MV-4-11 (cell line): ENCODE measurements at places on chromosomes 3 and 15.

DNA sequence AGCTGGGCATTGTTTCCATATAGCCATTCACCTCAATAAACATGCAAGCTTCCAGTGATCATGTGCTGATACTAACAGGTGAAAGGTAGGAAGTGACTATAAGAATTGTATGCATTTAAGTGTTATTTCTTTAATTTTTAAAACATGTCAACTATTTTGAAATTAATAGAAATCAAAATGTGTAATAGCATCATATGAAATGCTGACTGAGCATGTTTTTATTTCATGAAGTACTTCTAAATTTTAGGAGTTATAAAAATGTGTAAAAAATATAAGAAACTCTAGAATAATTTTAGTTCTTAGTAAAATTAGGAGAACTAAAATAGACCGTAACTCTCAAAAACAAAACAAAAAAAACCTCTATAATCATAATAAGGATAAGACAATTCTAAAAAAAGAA lies 229.3 kb upstream of the ARPP21 start:
- no peak for DNase-seq

GRCh38 chr15:51939216-51939615 lies 32.4 kb downstream of the LEO1 start:
- no peak for DNase-seq

DNA sequence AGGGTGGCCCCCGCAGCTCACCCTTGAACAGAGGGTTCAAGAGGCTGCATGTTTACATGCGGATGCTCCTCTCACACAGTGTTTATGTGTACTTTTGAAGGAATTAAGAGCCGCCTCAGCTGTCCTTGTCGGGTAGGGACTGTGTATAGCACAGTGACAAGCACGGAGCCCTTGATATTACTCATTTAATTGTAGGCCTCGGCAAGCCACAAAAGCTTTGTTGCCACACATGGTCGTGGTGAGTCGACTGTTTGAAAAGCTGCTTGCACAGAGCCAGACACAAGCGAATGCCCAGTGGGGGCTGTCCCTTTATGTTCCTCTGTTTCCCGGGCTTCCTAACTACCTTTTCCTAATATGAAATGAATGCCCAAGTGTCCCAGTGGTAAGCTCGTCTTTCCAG lies 4.5 kb downstream of the ESYT3 start:
- peak; percentile 39 for DNase-seq

GRCh38 chr3:141343865-141344271 lies 24.4 kb upstream of the ZBTB38 start:
- no peak for DNase-seq

- DNase-seq = peak; percentile 65
Measured at GRCh38 chr15:62900071-62900802, 142.3 kb upstream of the TPM1 start.

DNA sequence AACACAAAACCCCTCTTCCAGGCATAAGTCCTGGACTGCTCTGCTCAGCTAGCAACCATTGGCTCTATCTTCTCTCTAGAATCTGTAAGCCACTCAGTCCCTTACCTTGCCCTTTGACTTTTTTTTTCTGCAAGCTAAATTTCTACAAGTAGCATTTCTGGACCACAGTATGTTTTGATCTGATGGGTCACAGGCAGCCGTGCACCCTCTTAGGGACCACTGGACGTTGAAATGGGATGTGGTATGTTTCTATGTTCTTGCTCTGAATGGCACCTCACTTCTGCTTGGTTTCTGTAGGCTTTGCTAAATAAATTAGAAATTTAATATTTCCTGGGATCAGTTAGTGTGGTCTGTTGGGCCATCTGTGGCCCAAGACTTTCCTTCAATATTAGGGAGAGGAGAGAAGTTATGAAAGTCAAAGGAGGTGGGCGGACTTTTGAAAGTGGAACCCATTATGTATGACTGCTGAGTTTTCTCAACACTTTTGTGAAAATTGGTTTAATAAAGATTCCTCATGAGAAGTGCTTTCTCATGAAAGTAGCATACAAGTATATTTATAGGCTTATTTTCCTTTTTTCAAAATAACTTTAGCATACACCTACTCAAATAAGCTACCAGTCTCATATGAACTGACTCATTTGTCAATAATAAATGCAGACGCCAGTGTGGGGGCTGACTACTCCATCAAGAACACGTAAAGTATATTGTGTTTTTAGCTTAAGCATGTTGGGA lies 18.4 kb upstream of the TIPARP start:
- peak; percentile 24 for DNase-seq

DNA sequence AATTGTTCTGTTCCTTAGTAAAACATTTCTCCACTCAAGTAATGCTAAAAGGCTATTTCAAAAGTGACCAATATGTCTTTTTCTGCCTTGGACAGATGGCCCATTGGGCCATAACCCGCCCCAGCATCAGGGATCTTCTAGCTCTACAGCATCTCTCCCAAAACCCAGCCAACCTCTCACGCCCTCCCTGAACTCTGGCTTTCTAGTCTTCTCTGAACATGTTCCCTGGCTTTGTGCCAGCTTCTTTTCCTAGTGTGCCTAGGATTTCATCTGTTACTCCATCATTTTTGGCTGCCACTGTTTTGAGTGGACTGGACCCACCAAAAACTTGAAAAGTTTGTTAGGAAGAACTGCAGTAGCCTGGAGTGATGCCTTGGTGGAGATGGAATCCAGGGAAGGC lies 30.7 kb downstream of the TRPM1 start:
- no peak for DNase-seq

GRCh38 chr3:65979162-65979561 lies 59.6 kb downstream of the MAGI1 start:
- DNase-seq = no peak

DNA sequence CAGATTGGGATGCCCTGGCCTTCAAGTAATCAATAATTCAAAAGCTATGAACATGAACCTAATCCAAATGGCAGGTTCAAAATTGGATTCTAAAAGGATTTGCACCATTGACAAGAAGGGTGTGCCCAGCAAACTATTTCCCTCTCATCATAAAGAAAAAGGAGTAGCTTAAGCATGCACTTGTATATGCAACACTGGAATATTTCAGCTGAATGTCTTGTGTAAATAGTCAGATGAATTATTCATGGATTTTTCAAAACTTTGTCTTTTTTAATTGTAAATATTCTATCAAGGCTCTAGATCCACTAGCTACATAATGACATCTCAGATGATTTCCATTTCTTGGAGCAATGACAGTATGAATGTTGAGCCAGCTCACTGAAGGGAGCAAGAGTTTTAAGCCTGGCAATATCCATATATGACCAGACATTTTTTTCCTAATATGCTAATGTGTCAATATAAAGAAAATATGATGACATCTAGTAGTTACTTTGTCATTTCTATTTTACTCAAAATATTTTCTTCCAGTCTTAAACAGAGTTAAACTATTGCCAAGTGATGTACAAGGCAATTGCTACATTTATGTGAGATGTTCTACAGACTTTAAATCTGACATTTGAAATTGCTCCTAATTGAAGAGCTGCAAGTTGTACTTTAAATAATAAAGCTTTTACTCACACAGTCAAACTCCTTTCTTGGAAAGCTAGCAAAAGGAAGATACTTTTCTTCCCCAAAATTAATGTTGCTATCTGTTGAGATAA lies 230.5 kb upstream of the AGTR1 start:
- DNase-seq = no peak

- DNase-seq = no peak
Measured at GRCh38 chr15:95363646-95364045, 966.9 kb upstream of the NR2F2 start.

GRCh38 chr3:190269101-190269500 lies 53.1 kb downstream of the CLDN1 start:
- DNase-seq = no peak

DNA sequence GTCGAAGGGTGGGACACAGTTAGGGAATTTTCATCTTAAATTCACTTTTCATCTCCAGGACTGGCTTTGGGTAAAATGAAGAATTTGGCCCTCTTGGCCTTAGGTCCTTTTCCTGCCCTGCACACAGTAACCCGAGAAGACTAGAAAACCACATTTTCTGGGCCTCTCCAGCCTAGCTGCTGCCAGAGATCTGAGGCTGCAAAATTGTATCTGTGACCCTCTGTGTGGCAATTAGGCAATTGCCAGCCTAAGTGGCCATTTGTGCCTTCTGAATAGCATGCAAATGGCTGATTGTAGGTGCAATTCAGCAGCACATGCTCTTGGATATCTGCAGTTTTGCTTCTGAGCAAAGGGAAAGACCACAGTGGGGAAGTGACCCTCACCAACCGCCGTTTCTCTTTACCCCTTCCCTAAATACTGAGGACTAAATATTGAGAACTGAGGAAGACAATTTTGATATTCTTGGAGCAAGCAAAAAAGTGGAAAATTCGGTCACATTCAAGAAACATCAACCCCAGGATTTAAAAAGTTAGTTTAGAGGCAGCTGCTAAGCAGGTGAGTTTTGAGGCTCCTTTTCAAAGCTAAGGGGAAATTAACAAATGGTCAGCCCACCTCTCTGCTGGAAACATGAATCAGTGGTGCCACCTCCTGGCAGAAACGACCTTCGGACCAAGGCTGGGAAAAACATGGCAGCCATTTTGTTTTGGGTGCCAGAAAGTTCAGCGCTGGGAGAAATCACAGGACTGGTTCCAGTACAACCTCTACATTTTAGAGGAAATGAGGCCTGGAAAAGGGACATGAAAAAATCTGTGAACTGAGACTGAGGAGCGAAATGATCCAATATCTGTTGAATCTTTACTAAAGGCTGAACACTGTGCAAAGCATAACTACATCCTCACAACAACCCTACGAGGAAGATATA lies 56.6 kb upstream of the PRTG start:
- DNase-seq = peak; percentile 7

- no peak for DNase-seq
Measured at GRCh38 chr3:160049038-160049437, 60.4 kb downstream of the IL12A start.

- DNase-seq = no peak
Measured at GRCh38 chr3:105729667-105730066, 139.1 kb downstream of the CBLB start.

GRCh38 chr3:72950801-72951200 lies 45.8 kb upstream of the PPP4R2 start:
- DNase-seq = no peak

- peak; percentile 56 for DNase-seq
Measured at GRCh38 chr15:94164971-94165370, 66.4 kb upstream of the MCTP2 start.

DNA sequence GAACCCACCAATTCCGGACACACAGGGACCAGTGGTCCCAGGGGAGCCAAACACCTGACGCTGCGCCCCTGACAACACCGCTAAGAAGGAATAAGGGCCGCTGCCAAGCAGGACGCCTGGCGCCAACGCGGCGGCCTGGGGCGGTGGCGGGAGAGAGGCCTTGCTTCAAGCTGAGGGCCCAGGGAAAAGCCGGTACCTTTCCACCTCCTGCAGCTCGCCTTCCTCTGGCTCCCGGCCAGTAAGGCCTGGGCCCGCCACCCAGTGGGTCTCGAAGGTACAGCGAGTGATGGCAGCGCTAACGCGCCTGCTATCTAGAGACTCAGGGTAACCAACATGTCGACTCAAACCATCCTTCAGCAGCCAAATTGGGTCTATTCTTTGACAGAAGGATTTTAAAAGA lies 1074.1 kb downstream of the SI start:
- DNase-seq = no peak

- no peak for DNase-seq
Measured at GRCh38 chr3:169510693-169511010, 152.9 kb downstream of the MECOM start.

- DNase-seq = no peak
Measured at GRCh38 chr15:81811736-81812135, 234.1 kb downstream of the MEX3B start.

- no peak for DNase-seq
Measured at GRCh38 chr15:32981536-32981935, 213.0 kb downstream of the FMN1 start.

DNA sequence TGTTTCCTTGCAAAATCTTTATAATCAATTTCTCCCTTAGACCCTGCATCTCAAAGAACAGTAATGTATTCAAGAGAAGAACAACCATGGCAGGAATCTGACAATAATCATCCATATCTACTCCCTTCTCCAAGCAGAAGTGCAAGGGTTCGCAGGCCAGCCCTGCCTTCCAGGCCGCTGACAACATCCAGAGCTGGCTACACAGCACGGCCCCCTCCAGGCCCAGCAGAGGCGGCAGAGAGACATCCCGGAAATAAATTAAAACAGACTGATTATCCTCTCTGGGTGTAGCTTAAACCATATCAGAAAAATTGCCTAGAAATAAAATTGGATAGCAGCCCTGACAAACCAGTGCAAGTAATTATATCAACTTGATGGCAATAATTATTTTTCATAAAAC lies 223.3 kb downstream of the FAM43A start:
- no peak for DNase-seq

DNA sequence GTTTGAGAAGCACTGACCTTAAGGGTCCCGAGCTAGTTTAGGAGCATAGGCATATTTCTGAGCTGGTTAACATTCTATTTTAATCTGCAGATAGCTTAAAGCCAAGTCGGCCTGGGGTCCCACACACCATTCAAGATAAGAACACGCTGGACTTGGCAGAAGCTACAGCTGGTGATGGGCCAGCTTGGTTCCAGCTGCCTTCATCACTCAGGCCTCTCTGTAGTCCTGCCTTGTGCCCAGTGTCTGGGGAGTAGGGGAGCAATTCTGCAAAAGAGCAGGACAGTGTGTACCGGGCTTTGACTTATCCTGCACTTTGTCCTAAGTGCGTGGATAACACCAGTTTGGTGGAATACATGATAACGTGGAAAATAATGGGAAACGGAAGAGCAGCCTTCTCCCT lies 164.5 kb downstream of the MEGF11 start:
- DNase-seq = no peak

- DNase-seq = no peak
Measured at GRCh38 chr15:68425428-68426060, 6.4 kb downstream of the ITGA11 start.

DNA sequence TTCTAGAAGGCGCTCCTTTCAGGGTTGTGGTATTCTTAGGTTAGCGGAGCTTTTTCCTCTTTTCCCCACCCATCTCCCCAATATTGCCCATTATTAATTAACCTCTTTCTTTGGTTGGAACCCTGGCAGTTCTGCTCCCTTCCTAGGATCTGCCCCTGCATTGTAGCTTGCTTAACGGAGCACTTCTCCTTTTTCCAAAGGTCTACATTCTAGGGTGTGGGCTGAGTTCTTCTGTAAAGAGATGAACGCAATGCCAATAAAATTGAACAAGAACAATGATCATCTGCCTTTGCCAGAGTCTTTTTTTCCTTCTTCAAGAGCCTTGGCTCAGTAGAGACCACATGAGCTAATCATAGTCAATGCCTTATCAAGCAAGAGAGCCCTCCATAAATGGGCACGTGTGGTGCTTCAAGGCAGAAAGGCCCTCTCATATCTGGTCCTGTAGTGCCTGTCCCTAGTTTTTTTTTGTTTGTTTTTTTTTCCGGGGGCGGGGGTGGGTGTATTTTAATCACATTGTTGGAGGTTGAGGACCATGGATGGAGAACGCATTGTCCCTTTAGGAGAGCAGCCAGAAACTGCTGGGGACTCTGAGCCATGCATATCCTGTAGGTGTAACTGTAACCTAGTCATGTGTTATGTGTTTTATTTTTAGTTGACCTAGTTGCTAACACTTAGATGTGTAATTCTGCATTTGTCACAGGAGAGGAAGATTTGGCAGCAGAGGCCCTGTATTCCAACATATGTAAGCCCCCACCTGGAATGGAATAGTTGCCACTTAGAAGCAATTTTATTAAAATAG lies 64.7 kb upstream of the ACAD9 start:
- peak; percentile 59 for DNase-seq
